ENCODE measurements at places on chromosomes 16 and 17.

DNA sequence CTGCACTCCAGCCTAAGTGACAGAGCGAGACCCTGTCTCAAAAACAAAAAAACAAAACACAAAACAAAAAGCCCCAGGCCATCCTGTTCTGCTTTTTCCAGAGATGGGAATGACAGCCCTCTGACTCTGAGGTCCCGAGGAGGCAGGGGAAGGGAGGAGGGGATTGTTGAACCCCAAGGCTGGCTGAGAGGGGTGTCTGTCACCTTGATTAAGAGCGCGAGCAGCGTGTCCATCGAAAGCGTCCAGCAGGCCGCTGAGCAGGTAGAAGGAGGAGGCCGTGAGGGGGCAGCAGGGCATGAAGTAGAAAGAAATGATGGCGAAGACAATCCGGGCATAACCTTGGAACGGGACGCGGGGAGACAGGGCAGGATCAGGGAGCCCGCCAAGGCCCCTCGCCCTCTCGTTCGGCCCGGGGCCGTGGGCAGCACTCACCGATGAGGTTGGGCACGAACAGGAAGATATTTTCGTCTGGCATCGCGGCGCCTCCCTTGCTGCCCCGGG lies 593 bp downstream of the CDIPT start:
- DNase-seq, result no peak

DNA sequence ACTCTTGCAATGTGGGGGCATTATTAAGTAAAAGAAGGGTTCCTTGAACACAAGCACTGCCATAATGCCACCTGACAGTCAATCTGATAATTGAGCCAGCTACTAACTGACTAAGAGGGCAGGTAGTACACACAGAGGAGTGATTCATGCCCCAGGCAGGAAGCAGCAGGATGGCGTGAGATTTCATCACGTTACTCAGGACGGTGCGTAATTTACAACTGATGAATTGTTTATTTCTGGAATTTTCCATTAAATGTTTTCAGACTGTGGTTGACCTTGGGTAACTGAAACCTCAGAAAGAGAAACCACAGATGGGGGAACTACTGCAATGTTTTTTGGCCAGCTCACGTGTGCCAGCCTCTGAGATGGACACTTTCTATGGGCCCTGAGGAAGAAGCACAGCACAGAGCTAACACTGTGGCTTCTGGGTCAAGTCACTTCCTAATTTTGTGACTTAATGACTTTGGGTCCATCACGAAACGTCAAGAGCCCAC lies 46.7 kb downstream of the C17orf67 start:
- DNase-seq, result peak; percentile 14

DNA sequence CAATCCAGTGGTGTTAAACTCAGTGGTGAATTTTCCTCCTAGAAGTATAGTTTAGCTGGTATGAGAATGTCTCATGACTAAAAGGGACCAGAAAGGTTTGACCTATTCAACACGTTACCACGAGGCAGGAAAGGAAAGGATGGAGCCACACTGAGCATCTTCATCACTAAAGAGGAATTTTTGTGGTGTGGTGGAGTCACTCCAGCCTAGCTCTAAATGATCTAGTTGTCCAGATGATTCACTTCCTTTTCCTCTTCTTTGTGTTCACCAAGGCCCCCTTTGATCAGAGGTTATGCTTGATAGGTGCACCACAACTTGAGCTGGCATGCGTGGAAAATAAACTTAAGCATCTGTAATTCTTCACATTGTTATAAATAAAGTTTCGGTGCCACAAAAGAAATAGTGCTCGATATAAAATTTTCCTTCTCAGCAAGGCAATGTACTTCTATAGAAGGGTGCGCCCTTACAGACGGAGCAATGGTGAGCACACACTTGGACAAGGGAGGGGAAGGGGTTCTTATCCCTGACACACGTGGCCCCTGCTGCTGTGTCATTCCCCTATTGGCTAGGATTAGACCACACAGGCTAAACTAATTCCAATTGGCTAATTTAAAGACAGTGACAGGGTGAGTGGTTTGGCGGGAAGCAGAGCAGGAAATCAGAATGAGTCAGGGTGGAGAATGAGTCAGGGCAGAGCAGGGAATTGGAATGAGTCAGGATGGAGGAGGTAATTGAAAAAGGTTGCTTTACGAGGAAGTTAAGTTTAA lies 254.6 kb downstream of the HS3ST3A1 start:
- no peak for DNase-seq

- DNase-seq, result no peak
These were observed 15.3 kb downstream of the HSD11B2 start for GRCh38 chr16:67445913-67446907.

GRCh38 chr16:4190712-4191333 lies 51.1 kb downstream of the SRL start:
- DNase-seq, result no peak

DNA sequence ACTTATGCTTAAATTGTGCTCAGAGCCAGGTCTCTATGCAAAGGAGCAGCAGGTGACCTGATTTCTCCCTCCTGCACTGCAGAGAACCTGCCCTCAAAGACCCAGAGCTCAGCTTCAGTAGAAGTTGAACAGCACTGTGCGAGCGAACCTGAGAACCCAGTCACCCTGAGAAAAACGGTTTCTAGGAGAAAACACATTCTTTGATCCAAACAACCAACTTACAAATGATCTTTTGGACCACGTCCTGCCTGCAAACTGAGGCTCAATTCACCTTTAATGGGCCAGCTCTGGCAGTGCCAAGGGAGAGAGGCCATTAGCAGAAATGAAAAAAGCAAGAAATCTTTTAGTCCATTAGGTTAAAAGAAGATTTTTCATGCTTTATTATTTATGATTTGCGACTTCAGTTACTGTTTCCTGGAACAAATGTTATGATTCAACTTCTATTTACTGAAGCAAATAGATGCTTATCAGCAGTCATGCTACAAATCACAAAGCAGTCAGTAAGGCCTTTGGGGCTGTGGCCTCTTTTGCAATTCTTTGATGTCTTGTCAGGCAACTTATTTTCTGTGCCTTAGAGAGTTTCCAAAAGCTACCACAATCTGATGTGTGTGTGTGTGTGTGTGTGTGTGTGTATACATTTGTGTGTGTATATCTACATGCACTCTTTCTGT lies 65.7 kb upstream of the LRRC37A3 start:
- no peak for DNase-seq

GRCh38 chr16:85765767-85766166 lies 14.9 kb upstream of the C16orf74 start:
- no peak for DNase-seq

- no peak for DNase-seq
These were observed 59.9 kb downstream of the EPN2 start for GRCh38 chr17:19296786-19297778.

GRCh38 chr17:58381124-58382035 lies 29.4 kb upstream of the SUPT4H1 start:
- no peak for DNase-seq

DNA sequence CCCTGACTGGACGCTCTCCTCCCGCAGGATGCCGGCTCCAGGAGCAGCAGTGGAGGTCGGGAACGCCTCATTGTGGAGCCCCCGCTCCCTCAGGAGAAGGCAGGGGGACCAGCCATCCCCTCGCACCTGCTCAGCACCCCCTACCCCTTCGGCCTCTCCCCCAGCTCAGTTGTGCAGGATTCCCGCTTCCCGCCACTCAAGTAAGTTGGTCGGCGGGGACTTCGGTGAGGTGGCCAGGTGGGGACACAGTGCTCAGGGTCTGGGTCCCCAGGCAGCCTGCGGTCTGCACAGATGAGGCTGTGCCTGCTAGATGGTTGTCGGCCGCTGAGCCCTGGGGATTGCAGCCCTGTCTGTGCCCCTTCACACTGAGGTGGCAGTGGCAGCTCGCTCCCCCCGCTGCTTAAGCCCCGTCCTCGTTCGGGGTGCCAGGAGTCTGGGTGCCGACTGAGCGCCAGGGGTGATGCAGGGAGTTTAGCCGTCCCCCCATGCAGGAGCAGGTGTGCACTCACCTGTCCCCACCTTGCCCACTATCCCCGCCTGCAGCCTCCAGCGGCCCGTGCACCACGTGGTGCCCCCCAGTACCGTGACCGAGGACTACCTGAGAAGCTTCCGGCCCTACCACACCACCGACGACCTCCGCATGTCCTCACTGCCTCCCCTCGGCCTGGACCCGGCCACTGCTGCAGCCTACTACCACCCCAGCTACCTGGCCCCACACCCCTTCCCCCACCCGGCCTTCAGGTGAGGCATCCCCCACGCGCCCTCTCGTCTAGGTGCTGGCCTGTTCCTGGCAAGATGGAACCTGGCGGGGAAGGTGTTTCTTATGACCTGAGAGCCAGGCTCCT lies 34.3 kb downstream of the GINS2 start:
- DNase-seq, result no peak

DNA sequence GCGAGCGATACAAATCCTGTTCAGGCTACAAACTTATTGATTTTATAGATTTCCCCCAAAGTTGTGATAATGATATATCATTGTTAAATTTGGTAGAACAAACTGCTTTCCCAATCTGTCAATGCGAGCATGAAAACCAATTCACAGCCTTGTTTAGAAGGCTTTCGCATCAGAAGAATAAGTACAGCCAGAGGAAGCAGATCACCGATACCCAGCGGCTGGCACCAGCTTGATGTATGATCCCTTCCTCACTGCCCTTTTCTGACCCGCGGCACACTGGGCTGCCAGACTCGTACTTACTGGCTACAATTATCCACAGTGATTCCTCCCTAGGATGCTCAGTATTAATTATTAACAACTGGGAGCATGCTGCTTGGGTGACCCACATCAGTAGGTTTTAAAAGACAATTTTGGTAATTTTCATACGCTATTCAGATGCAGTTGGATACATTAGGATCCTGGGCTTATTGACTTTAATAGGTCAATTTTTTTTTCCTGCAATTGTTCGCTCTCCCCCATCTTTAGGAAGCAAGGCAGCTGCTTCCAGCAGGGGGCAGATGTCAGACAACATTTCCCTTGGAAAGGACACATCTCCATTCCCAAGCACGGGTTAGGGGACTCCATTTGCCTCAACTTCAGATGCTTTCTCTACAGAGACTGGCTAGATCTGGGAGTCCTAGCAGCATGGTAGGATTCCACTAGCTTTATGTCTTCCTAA lies 582.7 kb upstream of the PSMD7 start:
- DNase-seq, result no peak

Data from stimulated activated CD4-positive, alpha-beta T cell treated with anti-CD3 and anti-CD28 coated beads, Interleukin-1b, Interleukin-23, amount 100 ng/mL, for 24 hours (primary cell).